ENCODE measurements at places on chromosomes 13 and 19.
A peak's percentile ranks its signal among the peaks of the same experiment; 100 is the strongest.

GRCh38 chr19:14402332-14403144, 16.6 kb downstream of the DDX39A start:
- peak; percentile 38 for DNase-seq

DNA sequence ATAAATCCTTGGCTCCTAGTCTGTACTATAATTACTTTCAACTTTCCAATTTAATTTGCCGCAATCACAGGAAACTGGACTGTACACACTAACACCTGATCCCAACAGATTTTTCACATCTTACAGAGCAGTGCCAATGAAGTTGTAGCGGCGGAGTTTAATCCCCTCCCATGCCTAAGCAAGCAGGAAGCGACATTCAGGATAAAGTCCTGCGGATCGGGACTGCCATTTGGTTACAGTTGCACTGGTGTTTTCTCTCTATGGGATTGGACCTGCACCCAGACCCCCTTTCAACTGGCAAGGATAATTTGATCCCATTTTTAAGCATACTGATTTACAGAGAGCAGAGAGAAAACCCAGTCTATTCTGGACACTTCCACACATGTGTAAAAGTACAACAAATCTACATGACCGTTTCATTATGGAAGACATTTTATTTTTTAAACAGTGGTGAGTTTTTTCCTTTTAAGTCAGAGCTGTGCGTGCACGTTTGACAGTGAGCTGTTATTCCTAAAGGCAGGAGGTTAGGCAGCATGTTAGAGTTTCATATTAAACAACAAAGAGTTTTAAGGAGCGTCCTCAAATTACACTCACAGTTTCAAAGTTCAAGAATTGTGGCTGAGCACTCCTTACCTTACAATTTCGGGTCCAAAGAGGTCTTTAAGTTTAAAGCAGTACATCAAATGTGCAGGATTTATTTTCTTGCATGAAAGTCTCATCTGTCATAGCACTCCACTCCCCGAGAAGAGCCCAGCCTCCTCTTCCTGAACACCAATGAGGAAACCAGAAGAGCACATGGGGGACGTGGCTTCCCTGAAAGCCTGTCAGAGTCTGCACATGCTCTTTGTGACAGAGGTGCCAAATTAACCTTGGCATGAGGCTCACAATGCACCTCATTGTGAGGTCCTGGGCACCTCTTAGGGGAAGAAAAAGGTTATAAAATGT, 141.6 kb upstream of the RFC3 start:
- no peak for DNase-seq

DNA sequence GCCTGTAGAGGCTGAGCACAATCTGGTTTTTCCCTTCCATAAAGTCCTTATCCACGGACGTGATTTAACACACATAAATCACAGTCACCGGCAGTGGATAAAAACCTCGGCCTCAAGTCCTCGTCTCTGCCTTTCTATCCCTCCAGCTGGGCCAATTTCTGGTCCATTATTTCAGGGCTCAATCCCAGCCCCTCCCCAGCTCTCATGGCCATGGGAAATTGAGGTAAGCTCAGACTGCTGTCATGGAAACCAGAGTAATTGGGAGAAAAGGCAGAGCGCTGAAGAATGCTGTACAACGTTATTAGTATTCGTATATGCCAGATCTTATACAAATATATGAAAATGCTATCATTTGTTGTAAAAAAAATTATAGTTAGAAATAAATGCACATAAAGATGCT, 86.2 kb upstream of the USP29 start:
- DNase-seq: no peak

- no peak for DNase-seq
Observed at GRCh38 chr13:75076476-75076875, 405.5 kb downstream of the TBC1D4 start.

GRCh38 chr13:70394031-70394548, 285.8 kb upstream of the KLHL1 start:
- DNase-seq: no peak

DNA sequence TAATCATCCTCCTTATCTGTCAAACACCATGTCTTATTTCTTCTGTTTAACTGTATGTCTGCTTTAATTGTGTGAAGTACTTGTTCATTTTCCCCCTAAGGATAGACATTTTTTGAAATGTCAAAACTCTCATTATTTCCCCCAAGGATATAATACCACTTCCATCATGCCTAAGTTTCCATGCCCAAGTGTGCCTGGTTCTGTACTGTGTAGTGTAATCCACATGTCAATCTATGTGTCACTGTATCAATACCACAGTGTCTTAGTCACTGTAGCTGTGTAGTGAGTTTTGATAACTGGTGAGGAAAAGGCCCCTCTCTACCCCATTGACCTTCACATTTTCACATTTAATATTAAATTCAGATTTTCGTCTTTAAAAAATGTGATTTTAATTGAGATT, 1265.5 kb downstream of the PCDH9 start:
- no peak for DNase-seq

DNA sequence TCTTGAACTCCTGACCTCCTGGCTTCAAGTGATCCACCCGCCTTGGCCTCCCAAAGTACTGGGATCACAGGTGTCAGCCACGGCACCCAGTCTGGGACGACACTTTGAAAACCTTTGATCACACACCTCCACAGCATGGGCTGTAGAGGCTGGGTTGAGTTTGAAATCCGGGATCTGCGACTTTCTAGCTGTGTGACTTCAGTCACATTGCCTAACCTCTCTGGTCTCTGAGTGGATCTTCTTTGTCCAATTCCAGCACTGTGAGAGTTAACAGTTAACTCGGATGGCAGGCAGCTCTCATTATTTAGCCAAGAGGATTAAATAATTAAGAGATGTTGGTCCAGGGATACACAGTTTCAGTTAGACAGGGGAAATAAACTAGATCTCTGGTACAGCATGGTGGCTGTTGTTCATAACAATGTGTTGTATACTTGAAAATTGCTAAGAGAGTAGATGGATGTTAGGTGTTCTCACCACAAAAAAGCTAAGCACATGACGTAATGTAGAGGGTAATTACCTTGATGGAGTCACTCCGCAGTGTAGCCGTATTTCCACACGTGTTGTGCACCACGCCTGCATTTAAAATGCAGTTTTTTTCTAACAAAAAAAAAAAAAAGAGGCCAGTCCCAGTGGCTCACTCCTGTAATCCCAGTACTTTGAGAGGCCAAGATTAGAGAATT, 1.9 kb downstream of the GALP start:
- DNase-seq: no peak

DNA sequence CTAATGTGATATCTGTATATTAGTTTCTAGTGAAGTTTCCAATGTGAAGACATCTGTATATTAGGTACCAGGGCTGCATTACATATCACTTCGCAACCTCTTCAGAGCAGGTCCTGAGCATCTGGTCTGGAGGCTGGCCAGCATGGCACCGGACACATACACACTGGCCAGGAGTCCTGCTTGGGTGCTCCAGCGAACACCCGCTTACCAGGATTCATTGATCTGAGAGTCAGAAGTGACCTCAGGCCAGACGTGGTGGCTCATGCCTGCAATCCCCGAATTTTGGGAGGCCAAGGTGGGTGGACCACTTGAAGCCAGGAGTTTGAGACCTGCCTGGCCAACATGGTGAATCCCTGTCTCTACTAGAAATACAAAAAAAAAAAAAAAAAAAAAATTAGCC, 93.0 kb upstream of the IRS2 start:
- DNase-seq: no peak
